Testis (tissue), 5 donors: ENCODE measurements at places on chromosomes 7 and 10. TPM values are rescaled to one million over a fixed set of nuclear protein-coding genes. Genes with fewer than 3 reads are reported as not detected.

- no peak for DNase-seq
Observed at GRCh38 chr7:148210804-148211325, 379.7 kb upstream of the C7orf33 start.

- DNase-seq, result no peak
Observed at GRCh38 chr10:89702121-89702480, 711 bp downstream of the KIF20B start.

DNA sequence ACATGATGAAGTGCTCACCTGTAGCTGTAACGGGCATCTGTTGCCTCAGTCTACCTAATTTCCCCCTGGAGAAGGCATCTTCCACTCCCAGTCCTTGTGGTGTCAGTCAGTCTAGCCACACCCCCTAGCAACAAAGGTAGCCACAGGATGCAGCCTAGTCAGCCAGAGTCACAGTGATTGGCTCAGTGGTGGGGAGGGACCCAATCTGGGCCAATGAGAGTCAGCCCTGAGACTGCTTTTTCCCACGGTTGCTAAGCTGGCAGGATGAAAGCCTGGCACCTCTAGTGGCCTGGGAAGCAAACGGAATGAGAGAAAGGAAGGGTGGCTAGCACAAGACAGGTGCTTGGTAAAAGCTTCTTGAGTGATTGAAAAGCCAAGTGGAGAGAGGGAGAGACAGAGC is 118.6 kb downstream of the SH3PXD2A start:
- DNase-seq, result peak; percentile 28

GRCh38 chr7:27032839-27033238 is 63.0 kb downstream of the HOXA1 start:
- no peak for DNase-seq

DNA sequence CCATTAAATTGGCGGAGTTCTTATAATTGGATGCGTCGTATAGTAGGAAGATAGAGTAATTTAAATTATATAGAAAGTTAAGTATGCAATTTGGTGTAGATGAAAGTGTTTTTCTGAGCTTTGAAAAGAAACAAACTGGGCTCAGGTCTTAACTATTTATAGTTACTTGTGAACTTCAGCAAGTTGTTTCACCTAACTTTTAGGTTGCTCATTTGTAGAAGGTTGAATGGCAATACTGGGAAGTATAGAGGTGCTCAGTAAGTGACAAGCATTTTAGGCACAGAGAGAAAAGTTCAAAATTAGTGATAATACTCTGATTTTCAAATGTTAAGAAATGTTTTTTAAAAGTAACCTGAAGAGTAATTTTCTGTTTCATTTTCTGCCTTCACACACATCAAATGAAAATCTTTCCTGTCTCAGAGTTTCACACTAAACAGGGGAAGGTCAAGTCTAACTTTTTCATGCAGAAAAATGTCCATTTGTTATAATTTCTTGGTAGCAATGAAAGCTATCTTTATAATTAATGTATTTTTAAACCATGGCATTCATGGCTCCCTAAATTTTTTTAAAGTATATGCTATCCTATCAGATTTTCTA is 146.5 kb downstream of the PHF14 start:
- DNase-seq, result no peak

DNA sequence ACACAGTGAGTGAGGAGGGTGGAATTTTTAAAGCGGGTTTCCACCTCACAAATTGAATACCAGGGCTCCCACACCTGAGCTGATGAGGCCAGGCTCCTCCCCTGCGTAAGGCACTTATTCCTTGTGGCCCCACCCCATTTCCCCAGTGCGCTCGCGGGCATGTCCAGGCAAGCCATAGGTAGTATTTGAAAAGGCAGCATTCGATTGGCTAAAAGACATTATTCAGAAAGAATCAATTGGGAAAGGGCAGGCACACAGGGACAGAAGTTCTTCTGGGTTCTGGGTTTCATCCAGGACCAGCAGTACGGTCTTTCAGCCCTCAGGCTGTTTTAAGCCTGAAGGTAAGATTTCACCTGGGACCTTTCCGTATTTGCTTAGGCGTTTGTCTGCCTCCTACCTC is 222.3 kb downstream of the BBS9 start:
- DNase-seq, result peak; percentile 29

DNA sequence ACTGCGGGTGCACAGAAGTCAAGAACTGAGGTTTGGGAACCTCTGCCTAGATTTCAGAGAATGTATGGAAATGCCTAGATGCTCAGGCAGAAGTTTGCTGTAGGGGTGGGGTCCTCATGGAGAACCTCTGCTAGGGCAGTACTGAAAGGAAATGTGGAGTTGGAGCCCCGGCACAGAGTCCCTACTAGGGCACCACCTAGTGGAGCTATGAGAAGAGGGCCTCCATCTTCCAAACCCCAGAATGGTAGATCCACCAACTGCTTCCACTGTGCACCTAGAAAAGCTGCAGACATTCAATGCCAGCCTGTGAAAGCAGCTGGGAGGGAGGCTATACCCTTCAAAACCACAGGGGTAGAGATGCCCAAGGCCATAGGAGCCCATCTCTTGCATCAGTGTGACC is 1336.0 kb upstream of the CELF2 start:
- DNase-seq, result no peak

The TAS2R41 gene
- not detected for polyA plus RNA-seq

The DKK1 gene
- 0.69 TPM for polyA plus RNA-seq

The SMKR1 gene
- polyA plus RNA-seq, result 231 TPM

The ADRB1 gene
- 0.32 TPM for polyA plus RNA-seq
